CD4-positive, alpha-beta memory T cell (primary cell): ENCODE measurements at places on chromosomes 6 and 20. TPM values are rescaled to one million over a fixed set of nuclear protein-coding genes. Genes with fewer than 3 reads are reported as not detected.

- H3K36me3 ChIP-seq, result no peaks in the 10 kb centered on the region
- no peak overlapping the region for H3K27ac ChIP-seq
- no peak overlapping the region for H3K4me3 ChIP-seq
- H3K4me1 ChIP-seq, result no peaks in the 10 kb centered on the region
- DNase-seq, result no peak
- H3K27me3 ChIP-seq, result no peaks in the 10 kb centered on the region
These were observed 26.2 kb downstream of the BCAS1 start for GRCh38 chr20:54044156-54044555.

GRCh38 chr6:57173056-57173885, 1.1 kb downstream of the BAG2 start:
- peak overlapping the region; percentile 57 for H3K27ac ChIP-seq
- H3K4me1 ChIP-seq, result peaks cover 13% of the 10 kb centered on the region
- H3K27me3 ChIP-seq, result no peaks in the 10 kb centered on the region
- DNase-seq, result peak; percentile 33
- H3K4me3 ChIP-seq, result peak overlapping the region; percentile 55

DNA sequence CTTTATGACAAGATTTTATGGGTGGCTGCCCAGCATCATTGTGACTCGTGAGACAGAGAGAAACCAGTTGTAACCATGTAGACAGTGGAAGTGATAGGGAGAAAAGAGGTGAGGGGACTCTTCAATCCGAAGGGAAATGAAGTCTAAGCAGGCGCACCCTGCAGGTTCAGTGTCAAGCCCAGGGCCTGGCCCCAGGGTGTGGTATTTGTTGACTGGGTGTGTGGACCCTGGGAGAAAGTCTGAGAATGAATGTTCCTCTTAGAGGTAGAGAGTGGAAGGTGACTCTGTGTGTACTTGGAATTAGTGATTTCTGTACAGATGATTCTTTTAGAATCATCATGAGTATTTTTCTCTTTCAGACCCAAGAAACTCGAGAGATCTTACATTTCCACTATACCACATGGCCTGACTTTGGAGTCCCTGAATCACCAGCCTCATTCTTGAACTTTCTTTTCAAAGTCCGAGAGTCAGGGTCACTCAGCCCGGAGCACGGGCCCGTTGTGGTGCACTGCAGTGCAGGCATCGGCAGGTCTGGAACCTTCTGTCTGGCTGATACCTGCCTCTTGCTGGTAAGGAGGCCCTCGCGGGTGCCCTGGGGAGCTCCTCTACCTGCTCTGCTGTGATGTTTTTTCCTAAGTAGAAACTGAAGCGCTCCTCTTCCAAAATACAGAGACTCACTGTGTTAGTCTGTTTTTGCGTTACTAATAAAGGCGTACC, 68.0 kb downstream of the PTPN1 start:
- no peaks in the 10 kb centered on the region for H3K4me1 ChIP-seq
- H3K4me3 ChIP-seq, result no peak overlapping the region
- H3K27me3 ChIP-seq, result no peaks in the 10 kb centered on the region
- H3K27ac ChIP-seq, result no peak overlapping the region
- DNase-seq, result no peak

- no peak for DNase-seq
- no peaks in the 10 kb centered on the region for H3K4me1 ChIP-seq
- H3K27me3 ChIP-seq, result no peaks in the 10 kb centered on the region
- no peak overlapping the region for H3K4me3 ChIP-seq
These were observed 19.9 kb downstream of the TMEM74B start for GRCh38 chr20:1164871-1165270.

- no peaks in the 10 kb centered on the region for H3K27me3 ChIP-seq
- H3K27ac ChIP-seq, result no peak overlapping the region
- no peak overlapping the region for H3K4me3 ChIP-seq
- H3K36me3 ChIP-seq, result no peaks in the 10 kb centered on the region
These were observed 40.8 kb downstream of the ZFAND3 start for GRCh38 chr6:37860226-37860839.

GRCh38 chr6:63940056-63940455, 304.5 kb downstream of the PHF3 start:
- no peak overlapping the region for H3K27ac ChIP-seq
- no peaks in the 10 kb centered on the region for H3K4me1 ChIP-seq
- H3K36me3 ChIP-seq, result no peaks in the 10 kb centered on the region
- H3K4me3 ChIP-seq, result no peak overlapping the region

GRCh38 chr6:90297115-90297866, 648 bp upstream of the BACH2 start:
- H3K4me1 ChIP-seq, result peaks cover 32% of the 10 kb centered on the region
- no peak for DNase-seq
- H3K36me3 ChIP-seq, result no peaks in the 10 kb centered on the region
- H3K4me3 ChIP-seq, result peak overlapping the region; percentile 39

Gene DZANK1
- 3.0 TPM for total RNA-seq
